Activated gamma-delta T cell treated with Interleukin-2 at 50 U/mL for 16 hours (primary cell): ENCODE measurements at places on chromosomes 4 and X.

- DNase-seq, result no peak
Measured at GRCh38 chr4:153502584-153502983, 36.4 kb downstream of the TMEM131L start.

DNA sequence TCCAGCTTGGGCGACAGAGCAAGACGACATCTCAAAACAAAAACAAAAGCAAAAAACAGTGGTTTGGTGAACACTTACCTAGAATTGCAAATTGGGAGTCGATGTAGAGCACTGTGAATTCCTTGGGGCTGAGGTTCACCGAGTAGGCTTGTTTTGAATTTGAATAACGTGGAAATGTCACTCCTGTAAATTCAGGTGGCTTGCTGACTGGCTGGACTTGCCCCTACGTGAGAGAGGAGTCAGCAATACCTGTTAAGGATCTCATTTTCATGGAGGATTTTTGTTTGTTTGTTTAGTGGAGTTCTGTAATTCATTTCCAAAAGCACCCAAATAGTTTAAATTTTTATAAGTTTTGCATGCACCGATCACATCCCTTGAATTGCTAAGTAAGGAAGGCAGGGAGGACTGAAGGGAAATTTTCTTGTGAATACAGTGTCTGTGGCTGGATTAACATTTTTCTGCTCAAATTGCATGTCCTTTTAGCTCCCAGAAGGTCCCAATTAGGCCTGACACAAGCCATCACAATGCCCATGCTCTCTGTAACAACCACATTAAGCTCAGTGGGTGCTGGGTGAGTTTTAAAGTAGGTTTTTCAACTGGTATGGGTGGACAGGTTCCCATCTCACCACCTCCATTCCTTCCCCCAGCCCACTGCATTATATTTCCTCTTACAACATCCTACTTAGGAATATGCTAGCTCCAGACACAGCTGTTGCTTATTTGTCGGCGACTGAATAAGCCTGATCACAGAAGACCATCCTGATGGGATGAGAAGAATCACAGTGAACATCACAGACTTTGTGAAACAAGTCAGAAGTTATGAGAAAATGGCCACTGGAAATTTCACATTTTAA is 58.5 kb upstream of the TTC29 start:
- no peak for DNase-seq

DNA sequence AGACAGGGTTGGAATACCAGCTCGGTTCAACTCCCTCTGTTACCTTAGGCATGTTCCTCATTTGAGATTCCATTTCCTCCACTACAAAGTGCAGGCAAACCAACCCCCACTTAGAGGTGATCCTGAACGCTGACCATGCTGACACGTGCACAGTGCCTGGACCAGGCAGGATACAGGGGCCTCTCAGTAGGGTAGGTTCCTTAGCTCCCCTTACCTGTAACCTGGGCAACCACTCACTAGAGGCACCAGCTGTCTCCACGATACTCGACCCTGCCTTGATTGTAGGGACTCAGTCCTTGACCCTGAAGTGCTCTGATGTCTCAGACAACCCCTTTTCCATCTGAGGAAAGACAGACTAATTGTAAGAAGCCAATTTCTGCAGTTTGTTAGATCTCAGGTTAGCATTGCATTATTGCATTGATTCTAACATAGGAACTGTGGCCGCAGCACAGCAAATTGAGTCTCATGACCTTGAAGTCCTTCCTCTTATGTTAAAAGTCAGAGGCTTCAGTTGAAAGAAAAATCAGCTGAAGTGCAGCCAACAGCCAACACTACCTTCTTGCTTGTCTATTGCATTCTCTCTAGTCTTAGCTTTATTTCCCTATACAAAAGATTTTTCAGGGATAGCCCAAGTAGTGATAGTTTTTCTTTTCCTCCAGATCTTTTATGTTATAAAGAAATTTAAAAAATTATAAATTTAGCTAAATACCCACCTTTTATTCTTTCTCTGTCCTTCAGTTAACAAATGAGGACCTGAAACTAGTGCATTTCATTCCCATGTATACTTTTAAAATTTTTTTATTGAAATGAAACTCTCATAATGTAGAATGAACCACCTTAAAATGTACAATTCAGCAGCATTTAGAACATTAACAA is 11.2 kb upstream of the C1QTNF7 start:
- no peak for DNase-seq

DNA sequence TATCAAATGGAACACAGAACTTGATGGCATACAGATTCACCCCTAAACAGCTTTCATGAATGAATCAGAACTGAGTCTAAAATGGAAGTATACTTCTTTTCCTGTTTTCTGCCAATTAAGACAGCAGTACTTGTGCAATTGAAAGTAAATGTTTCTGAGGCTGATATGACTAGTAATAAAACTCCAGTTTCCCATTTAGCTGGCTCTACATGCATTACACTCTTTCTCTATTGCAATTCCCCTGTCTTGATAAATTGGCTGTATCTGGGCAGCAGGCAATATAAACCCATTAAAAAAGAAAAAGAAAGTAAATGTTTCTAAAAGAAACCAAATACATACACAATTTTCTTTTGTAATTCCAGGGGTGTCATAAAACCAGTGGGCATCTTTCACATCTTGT is 4.6 kb downstream of the NOA1 start:
- DNase-seq, result no peak

GRCh38 chr4:10741961-10742699 is 57.6 kb upstream of the CLNK start:
- no peak for DNase-seq

GRCh38 chr4:174828845-174829701 is at the start of gene GLRA3:
Gene GLRA3 (minus strand): TSS chr4:174829247. CDS start chr4:174828811, 436 bp downstream.
- DNase-seq, result no peak

- DNase-seq, result no peak
Measured at GRCh38 chrX:110046001-110046400, 43.1 kb downstream of the TMEM164 start.
